Stimulated activated CD8-positive, alpha-beta memory T cell treated with anti-CD3 and anti-CD28 coated beads, Interleukin-15, amount 100 ng/mL, for 1 hour (primary cell): ENCODE measurements at places on chromosomes 1 and 21.

GRCh38 chr1:4778056-4778455 is 123.6 kb downstream of the AJAP1 start:
- DNase-seq: no peak

DNA sequence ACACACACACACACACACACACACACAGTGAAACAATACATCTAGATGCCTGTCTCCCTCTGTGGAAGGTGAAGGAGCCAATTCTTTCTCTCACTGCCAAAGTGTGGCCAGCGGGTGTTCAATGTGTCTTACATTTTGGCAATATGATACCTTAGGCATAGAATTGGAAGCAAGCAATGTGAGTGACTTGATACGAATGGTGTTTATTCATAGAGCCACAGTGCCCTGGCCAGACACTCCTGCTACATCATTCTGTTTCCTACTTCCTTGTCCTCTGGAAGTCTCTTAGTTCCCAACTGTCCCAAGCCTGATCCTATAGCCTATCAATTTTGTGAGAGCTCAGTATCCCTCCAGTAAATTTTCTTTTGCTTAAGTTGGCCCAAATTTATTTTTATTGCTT is 170.0 kb upstream of the L1TD1 start:
- no peak for DNase-seq

GRCh38 chr1:202659541-202659940 is 50.7 kb downstream of the SYT2 start:
- DNase-seq: no peak

- no peak for DNase-seq
These were observed 11.0 kb upstream of the CDC42 start for GRCh38 chr1:22041505-22041904.

- DNase-seq: no peak
These were observed 15.3 kb downstream of the TMEM201 start for GRCh38 chr1:9603766-9604753.

DNA sequence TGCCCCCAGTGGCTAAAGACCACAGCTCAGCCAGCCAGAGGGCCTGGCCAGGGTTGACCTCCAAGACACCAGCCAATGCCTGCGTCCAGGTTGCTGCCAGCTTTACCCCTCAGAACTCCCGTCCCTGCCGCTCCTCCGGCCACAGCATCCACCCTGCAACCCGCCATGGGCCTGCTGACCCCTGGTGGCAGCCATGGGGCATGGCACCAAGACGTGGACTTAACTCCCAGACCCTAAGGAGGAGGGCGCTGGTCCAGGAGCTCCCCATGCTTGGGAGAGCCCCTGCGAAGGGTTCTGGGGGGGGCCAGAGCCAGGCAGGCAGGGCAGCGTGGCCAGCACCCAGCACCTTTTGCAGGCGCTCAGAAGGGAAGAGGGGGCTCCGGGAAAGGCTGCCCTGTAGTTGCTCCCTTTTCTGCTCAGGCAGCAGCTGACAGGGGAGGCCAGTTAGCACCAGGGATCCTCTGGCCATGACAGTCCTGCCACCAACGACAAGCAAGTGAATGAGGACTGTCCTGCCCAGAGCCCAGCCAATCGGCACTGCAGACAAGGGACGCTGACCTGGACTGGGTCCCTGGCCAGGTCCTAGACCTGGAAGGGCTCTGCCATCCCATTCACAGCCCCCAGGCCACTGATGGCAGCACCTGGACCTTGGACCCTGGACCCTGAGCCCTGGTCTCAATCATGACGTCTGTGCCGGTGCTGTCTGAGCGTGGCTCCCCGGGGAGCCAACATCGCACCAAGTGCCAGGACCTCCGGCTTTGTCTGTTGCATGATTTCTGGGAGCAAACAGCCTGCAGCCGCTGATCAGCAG is 246.2 kb downstream of the NPHP4 start:
- DNase-seq: peak; percentile 28
